ENCODE measurements at places on chromosomes 12 and 14.

- peak; percentile 92 for DNase-seq
Measured at GRCh38 chr14:30194741-30195148, 267.1 kb upstream of the PRKD1 start.

- no peak for DNase-seq
Measured at GRCh38 chr12:10982244-10982643, 4.5 kb downstream of the TAS2R50 start.

- no peak for DNase-seq
Measured at GRCh38 chr12:116532986-116533342, 26.2 kb upstream of the MAP1LC3B2 start.

GRCh38 chr14:69464379-69464778 lies 20.1 kb upstream of the PLEKHD1 start:
- no peak for DNase-seq

GRCh38 chr12:123916729-123917128 lies 55.9 kb downstream of the CCDC92 start:
- no peak for DNase-seq
